ENCODE measurements at places on chromosomes 6 and 20.

DNA sequence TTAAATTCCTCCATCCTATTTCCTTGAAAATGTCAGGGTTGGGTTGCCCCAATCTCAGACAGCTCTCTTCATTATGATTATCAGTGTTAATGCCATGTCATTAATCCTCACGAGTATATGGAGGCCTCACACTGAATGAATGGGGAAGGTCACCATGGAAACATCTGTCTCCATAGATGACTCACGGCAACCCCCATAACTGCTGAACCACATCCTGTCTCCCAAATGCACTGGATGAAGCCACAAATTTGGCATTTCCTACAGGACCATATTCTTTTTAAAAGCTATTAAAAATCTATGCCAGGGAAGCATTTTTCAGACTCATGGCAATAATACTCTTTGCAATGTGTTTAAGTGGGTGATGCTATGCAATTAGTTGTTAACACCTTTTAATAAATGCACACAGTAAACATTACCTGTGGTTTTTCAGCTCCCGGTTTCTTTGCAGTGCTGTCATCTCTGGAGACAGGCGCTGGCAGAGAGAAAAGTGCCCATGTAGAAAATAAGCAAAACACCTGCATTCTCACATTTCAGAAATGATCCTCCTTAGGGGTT, 80.1 kb upstream of the PTPRK start:
- DNase-seq, result no peak

- DNase-seq, result no peak
These were observed 84.0 kb downstream of the LAMA2 start for GRCh38 chr6:128966934-128967333.

- peak; percentile 25 for DNase-seq
These were observed 1.1 kb upstream of the MAP3K5 start for GRCh38 chr6:136793363-136793762.

DNA sequence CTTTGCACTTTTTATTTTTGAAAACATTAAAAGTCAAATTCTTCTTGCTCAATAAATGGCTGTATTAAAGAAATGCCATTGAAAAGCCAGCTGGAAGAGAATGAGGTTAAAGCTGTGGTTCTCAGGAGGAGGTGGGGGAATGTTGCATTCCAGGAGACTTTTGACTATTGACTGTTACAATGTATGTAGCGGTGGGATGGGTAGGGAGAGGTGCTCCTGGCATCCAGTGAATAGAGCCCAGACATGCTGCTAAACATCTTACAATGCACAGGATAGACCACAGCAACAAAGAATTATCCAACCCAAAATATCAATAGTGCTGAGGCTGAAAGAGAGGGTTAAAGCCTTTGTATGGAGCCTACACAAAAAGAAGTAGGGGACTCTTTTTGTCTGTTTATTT, 295.9 kb downstream of the NKAIN2 start:
- no peak for DNase-seq

DNA sequence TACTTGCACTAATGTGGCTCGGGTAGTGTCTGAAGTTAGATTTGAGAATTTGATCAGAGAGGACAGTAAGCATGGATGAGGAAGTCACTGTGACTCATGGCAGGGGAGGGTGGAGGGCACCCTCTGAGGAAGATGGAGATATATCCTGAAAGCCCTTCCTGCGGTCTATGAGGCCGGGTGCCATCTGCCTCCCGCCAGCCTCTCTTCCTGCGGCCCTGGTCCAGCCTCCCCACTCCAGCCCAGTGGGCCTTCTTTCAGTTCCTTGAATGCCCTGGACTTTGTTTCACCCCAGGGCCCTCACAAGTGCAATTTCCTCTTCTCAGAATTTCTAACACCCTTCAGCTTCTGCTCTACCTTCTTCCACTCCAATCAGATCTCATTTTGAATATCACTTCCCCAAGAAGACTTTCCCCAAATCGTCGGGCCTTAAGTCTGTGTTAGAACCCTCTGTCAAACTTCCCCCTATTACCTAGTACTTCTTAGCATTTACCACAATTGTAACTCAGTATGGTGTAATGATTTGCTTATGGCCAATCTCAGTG, 20.2 kb upstream of the TNFAIP3 start:
- no peak for DNase-seq

DNA sequence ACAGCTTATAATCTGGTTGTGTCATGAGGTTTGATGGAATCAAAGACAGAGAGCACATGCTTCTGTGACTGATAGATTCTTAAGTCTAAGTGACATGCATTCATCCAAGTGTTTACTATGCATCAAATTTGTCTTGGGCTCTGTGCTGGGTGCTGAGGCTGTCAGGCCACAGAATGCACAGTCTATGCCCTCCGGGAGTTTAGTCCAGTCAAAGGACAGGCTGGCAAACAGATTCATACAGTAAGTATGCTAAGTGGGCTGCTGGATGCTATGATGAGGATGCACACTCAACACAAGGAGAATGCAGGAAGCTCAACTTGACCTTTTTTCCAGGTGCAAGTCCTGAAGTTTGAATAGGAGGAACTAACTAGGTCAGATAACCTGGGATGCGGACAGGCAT, 146.7 kb downstream of the UST start:
- DNase-seq, result no peak

- DNase-seq, result no peak
These were observed 42.8 kb downstream of the INSM1 start for GRCh38 chr20:20410678-20411077.
